ENCODE measurements at places on chromosomes 11 and 22. TPM values are rescaled to one million over a fixed set of nuclear protein-coding genes. Genes with fewer than 3 reads are reported as not detected.

The MS4A6E gene
- not detected for total RNA-seq

DNA sequence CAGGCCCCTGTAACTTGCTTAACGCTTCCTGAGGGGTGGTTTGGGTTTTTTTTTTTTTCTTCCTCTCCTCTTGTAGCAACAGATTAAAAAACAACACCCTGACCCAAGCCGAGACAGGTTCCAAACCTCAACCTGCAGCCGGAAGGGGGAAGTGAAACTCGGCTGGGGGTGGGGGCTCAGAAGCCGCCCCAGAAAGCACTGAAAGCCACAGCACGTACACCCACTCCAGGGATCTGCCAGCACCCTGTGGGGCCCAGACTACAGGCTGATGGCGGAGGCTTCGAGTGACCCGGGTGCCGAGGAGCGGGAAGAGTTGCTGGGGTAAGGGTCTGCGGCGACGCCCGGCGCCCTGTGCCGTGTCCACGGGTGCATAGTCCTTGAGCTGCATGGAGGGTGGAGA is at the start of gene LSP1:
LSP1 (plus strand) TSS at position 208 of the 400 bp plus-strand sequence; CDS start at position 269, 61 bp downstream.
- DNase-seq: no peak
- H3K27ac ChIP-seq: no peak within 1 kb of the TSS
- H3K4me1 ChIP-seq: no peaks in the 10 kb centered on the region
- H3K27me3 ChIP-seq: no peaks in the 10 kb centered on the region

DNA sequence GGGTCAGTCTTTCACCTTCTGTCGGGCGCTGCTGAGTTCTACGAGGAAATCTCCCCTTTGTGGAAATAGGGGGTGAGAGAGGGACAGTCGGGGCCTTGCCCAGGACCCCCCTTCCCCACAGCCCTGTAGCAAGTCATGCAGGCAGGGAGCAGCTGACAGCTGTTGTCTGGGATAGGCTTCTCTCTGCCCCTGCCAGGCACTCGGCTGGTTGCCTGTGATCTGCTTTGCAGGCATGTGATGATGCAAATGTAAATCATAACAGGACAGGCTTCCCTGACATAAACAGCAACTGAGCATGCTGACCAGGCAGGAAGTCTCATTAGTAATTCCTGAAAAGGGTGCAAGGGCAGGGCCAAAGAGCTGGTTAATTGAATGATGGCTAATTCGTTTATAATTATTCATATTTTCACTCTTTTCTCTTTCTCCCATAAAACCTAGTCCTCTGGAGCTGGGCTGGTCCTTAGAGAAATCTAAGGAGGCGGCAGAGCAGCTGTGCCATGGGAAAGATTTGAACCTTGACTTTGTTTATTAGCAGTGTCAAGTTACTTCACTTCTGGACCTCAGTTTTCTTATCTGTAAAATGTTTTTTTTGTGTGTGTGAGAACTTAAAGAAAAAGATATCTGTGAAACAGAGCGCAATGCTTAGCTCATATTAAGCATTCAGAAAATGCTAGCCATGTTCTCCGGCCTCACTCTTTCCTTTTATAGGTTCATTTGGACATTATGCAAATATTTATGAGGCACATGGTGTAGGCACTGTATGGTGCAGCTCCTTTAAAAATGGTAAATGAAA is 129.7 kb downstream of the LDLRAD3 start:
- no peak overlapping the region for H3K4me3 ChIP-seq
- no peaks in the 10 kb centered on the region for H3K27me3 ChIP-seq
- H3K36me3 ChIP-seq: no peaks in the 10 kb centered on the region

The MRPL21 gene
- 14.2 TPM for total RNA-seq

The OR6A2 gene
- not detected for total RNA-seq
